Sigmoid colon (tissue), 7 donors: ENCODE measurements at places on chromosomes 2 and 18. TPM values are rescaled to one million over a fixed set of nuclear protein-coding genes. Genes with fewer than 3 reads are reported as not detected.

- H3K27me3 ChIP-seq = no peaks in the 10 kb centered on the region
- no peak overlapping the region for H3K27ac ChIP-seq
- no peak for DNase-seq
- no peaks in the 10 kb centered on the region for H3K36me3 ChIP-seq
- H3K4me1 ChIP-seq = no peaks in the 10 kb centered on the region
These were observed 190.1 kb downstream of the CTNNA2 start for GRCh38 chr2:79702905-79703304.

Gene TMEM37
- total RNA-seq = 6.1 TPM

Gene CIB4
- not detected for total RNA-seq

Gene CACNB4
- 2.6 TPM for total RNA-seq

DNA sequence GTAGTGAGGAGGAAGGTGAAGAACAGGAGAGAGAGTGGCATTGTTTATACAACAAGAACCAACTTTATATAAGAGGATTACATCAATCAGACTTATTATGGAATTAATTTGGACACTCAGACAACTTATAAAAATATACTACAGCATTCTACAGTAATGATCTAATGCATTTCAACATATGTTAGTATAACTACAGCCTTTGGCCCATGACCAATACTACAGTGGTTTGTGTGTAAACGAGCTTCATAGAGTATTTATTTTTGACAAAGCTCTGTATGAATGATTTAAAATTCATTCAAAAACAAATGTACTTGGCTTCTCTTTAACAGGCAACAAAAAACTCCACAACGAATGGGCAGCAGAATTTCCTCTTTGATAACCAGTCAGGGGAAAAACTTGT lies 72.8 kb downstream of the ZNF521 start:
- H3K4me1 ChIP-seq = peaks cover 14% of the 10 kb centered on the region
- no peaks in the 10 kb centered on the region for H3K36me3 ChIP-seq
- H3K27me3 ChIP-seq = no peaks in the 10 kb centered on the region
- no peak for DNase-seq
- H3K27ac ChIP-seq = no peak overlapping the region

DNA sequence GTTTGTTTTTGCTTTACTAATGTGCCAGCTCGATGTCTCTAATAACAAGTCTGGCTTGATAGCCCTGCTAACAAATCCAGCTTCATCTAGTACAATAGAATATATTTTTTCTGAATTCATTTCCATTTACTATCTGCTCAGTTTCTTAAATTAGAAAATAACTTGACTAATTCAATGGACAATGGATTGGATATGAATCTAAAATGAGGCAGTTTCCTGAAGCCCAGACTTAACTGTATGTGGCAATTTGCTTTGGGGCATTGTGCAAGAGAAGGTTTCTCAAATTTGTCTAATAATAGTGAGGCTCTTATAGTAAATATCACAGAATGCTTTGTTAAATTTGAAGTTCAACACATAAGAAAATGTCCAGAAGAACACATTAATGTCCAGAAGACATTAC lies 25.8 kb downstream of the CALCRL start:
- no peak overlapping the region for H3K4me3 ChIP-seq
- no peaks in the 10 kb centered on the region for H3K27me3 ChIP-seq
- no peak overlapping the region for H3K27ac ChIP-seq
- no peaks in the 10 kb centered on the region for H3K4me1 ChIP-seq
- no peak for DNase-seq
- no peaks in the 10 kb centered on the region for H3K36me3 ChIP-seq

- no peak overlapping the region for H3K27ac ChIP-seq
- H3K4me3 ChIP-seq = no peak overlapping the region
- no peak for DNase-seq
- H3K36me3 ChIP-seq = no peaks in the 10 kb centered on the region
- no peaks in the 10 kb centered on the region for H3K27me3 ChIP-seq
- no peaks in the 10 kb centered on the region for H3K4me1 ChIP-seq
These were observed 2.5 kb downstream of the KLHL30 start for GRCh38 chr2:238140721-238141540.

DNA sequence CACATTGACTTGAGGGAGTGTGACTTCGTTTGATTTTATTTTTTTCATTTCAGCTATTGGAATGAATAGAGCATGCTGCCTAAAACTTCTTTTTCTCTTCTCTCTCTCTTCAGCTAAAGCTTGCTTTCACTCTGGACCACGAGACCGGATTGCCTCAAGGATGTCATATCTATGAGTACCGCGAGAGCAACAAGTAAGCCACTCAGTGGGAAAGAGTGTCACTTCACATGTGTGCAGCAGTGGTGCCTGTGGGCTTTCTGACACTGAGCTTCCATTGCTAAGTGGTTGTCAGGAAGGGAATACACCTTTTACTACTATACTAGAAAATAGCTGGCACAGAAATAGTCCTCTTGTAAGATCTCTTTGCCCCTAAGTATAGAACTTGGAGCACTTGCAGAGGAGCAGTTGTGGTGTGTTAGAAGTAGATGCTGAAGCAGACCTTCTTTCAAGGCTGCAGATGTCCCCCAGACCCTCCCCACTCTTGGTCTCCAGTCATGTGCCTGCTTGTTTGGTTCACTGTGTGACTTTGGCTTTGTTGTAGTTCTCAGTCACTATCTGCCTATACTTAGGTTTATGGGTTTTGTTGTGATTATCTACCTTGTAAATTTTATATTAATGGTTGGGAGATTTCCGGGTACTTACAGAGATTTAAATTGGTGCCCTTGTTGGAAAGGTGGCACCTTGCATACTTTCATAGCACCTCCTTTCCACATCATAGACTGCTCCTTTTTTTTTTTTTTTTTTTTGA lies 78.5 kb upstream of the ALPP start:
- DNase-seq = no peak
- no peaks in the 10 kb centered on the region for H3K27me3 ChIP-seq
- no peaks in the 10 kb centered on the region for H3K4me1 ChIP-seq
- no peak overlapping the region for H3K27ac ChIP-seq
- H3K36me3 ChIP-seq = peaks cover 27% of the 10 kb centered on the region
